ENCODE measurements at places on chromosomes 6 and 20. TPM values are rescaled to one million over a fixed set of nuclear protein-coding genes. Genes with fewer than 3 reads are reported as not detected.

The SPDEF gene
- under 0.01 TPM for total RNA-seq

The C20orf96 gene
- 1.9 TPM for total RNA-seq

The SRSF12 gene
- total RNA-seq = under 0.01 TPM

The CD164 gene
- 167 TPM for total RNA-seq

The GMPR gene
- 4.7 TPM for total RNA-seq

The SYNGAP1 gene
- total RNA-seq = 6.4 TPM

The EDN1 gene
- 2.9 TPM for total RNA-seq

The KIF25 gene
- under 0.01 TPM for total RNA-seq

The ATP6V1G2 gene
- 1.3 TPM for total RNA-seq

The CCM2L gene
- not detected for total RNA-seq

The TBXT gene
- not detected for total RNA-seq

The ZGPAT gene
- 19.4 TPM for total RNA-seq

The PHACTR1 gene
- 0.43 TPM for total RNA-seq

The PRSS16 gene
- total RNA-seq = under 0.01 TPM

The ATP9A gene
- 9.3 TPM for total RNA-seq

The SLC24A3 gene
- 4.2 TPM for total RNA-seq

The SLC22A7 gene
- total RNA-seq = not detected

DNA sequence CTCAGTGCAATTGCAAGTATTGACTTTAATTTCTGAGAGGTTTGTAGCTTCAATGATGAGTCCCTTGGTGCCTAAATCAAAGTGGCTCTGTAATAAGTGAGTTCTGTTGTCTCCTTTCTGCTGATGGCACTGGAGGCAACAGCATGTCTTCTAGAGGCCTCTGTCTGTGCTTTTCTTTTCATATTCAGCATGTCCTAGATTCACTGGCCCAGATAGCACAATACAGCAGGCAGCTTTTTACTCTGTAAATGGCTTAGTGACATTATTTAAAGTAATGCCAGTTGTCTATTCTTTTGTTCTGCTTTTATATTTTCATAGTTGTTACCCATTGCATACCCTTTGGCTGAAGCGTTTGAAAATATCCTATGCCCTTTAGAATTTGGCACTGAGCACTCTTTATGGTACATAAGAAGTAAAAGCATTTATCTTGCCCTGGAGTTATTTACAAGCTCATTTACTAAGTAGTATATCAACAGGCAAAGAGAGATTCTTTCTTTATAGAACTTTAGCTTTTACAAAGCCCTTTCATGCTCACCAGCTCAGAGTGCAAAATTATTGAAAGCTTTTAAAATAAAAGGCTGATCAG, 271.5 kb upstream of the KCNQ5 start:
- no peak for DNase-seq

GRCh38 chr6:113350461-113350860, 506.7 kb upstream of the MARCKS start:
- DNase-seq = peak; percentile 54

GRCh38 chr6:136893187-136893586, 28.9 kb upstream of the SLC35D3 start:
- no peak for DNase-seq

- no peak for DNase-seq
Measured at GRCh38 chr20:43492101-43492500, 15.4 kb upstream of the L3MBTL1 start.

DNA sequence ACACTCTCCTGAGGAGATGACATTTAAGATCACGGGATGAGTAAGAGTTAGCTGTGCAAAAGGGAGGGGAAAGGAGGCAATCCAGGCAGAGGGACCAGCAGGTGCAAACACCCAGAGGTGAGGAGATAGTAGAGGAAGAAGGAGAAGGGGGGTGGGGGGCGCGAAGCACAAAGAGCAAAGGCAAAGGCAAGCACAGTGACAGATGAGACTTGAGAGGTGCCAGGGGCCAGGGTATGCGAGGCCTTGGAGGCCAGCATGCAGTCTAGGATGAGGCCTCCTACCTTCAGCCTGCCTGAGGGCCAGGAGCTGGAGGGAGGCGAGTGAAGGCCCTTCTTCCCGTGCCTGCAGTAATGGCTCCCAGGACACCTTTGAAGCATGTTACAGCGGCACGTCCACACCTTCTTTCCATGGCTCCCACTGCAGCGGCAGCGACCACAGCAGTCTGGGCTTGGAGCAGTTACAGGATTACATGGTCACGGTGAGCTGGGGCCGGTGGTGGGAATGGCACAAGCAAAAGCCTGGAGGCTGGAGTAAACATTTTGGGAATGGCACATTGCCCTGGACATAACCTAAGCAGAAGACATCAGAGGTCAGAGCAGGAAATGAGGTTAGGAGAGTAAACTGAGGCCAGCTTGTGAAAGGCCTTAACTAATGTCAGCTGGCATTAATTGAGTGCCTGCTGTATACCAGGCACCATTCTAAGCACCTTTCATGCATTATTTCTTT, 18.6 kb downstream of the CCM2L start:
- no peak for DNase-seq

GRCh38 chr20:44885392-44886265, at the start of gene YWHAB:
YWHAB (plus strand) TSS chr20:44885705; CDS start chr20:44901534, 15,829 bp downstream.
- DNase-seq = peak; percentile 98

- DNase-seq = no peak
Measured at GRCh38 chr6:168211681-168212080, 107.9 kb downstream of the DACT2 start.

- DNase-seq = peak; percentile 98
Measured at GRCh38 chr6:37311741-37312473, 41.9 kb upstream of the RNF8 start.

DNA sequence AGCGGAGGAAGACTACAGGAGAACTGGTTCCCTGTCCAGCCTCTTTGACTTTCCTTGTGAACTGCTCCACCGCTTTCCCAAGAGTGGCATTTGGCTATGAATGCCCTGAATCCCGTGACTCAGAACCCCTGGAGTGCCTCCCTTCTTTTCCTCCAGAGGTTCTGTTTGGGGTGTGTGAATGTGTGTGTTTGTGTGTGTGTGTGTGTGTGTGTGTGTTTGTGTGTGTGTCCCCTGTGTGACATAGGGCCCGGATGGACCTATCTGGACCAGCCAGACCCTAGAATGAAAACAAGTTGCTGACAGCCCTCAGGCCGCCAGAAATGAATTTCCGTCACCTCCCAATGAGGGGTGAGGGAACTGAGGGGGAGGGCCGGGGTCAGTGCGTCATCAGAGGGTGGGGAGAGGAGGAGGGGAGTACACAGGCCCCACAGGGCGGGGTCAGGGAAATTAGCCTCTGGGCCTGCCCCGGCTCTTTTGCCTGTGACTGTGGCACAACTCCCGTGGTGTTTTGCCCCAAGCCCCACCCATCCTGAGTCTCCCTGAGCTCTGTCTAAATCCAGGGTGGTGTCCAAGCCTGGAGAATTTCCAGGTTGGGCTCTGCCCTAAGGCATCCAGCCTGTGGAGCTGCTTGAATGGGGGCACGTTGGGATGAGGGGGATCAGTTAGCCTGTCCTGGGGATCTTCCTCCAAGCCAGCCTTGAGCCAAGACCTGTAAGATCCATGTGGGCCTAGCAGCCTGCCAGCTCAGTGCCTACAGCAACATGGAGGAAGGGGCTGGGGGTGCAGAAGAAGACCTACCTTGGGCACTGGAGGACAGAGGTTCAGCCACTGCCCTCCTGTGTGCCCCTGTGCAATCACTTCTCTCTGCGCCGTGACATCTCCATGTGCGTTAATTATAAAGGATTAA, 15.2 kb upstream of the MRPS18A start:
- peak; percentile 98 for DNase-seq

- DNase-seq = no peak
Measured at GRCh38 chr6:54897462-54898189, 51.1 kb downstream of the FAM83B start.

DNA sequence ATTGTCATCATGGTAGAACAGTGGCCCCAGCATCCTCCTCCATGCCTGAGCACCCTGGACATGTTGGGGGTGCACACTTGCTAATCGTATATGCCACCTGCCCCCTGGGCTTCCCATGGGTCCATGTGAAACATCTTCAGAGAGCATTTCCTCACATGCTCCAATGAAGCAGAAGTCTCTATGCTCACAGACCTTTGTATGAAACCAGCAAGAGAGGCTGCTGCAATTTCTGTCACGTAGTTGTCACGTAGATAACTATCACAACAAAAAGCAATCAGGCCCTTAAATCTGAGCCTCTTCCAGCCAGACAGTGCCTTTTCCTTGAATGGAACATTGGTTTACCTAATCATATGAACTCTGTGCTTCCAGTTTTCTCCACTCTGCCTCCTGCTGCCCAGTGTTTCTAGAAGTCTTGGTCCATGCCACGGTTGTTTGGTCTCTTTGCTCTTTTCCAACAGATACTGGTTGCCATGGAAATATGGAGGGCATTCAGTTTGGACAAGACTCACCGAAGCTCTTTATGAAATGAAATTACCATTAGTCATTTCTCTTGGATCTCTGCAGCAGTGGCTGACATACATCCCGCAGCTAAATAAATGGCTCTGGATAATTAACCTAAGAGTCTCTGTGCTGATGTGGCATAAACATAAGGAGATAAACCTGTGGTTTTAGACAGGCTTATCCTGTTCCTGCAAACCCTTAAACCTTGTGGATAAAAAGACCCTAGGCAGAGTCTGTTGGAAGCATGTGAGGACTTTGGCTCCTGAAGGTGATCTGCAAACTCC, 172.8 kb upstream of the SYNDIG1 start:
- no peak for DNase-seq

GRCh38 chr6:142342986-142343385, 41.2 kb downstream of the ADGRG6 start:
- DNase-seq = no peak

- DNase-seq = no peak
Measured at GRCh38 chr20:38804682-38805501, 605 bp upstream of the PPP1R16B start.

GRCh38 chr6:79546186-79546585, 9.0 kb upstream of the LCA5 start:
- DNase-seq = peak; percentile 30

- DNase-seq = no peak
Measured at GRCh38 chr6:47066418-47066817, 24.3 kb upstream of the ADGRF1 start.

- DNase-seq = peak; percentile 16
Measured at GRCh38 chr6:22471132-22471690, 98.2 kb upstream of the HDGFL1 start.

DNA sequence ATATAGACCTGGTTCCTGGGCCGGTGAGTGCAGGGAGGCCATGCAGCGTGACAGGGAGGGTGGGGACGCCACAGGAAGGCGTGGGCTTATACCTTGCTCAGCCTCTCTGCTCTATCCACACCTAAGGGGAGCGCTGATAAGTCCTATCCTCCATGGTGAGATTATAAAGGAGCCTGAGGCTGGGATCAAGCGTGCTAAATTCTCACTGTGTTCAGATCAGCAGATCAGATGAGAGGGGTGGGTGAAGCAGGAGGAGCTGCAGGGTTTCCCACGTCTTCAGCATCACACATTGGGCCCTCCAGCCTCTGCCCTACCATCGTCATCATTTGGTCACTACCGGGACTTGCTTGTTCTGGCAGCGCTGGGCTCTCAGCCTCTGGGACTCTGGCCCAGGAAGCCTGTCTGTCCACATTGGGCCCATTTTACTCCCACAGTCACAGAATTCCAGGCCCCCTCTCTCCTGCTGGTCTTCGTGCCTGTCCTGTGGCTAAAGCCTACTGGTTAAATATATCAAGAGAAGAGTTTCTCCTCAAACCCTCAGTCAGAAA, 29.1 kb upstream of the PDE10A start:
- no peak for DNase-seq

DNA sequence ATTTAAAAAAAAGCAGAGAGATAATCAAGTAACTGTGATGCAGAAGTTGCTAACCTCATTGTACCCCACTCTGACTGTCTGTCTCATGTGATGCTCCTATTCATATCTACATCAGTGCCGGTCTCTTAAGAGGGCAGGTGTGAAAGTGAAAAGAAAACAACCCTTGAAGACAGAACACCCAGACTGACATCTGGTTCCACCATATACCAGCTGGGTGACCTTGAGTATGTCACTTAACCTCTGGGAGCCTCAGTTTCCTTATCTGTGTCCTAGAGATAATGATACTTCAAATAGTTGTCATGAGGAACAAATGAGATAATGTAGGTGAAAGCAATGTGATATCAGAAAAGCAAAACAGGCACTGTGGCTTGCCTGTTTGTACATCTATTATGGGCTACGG, 426.8 kb upstream of the SOX4 start:
- no peak for DNase-seq

- DNase-seq = no peak
Measured at GRCh38 chr20:8067082-8067481, 47.5 kb upstream of the TMX4 start.

GRCh38 chr20:53984356-53985149, 85.8 kb downstream of the BCAS1 start:
- no peak for DNase-seq

DNA sequence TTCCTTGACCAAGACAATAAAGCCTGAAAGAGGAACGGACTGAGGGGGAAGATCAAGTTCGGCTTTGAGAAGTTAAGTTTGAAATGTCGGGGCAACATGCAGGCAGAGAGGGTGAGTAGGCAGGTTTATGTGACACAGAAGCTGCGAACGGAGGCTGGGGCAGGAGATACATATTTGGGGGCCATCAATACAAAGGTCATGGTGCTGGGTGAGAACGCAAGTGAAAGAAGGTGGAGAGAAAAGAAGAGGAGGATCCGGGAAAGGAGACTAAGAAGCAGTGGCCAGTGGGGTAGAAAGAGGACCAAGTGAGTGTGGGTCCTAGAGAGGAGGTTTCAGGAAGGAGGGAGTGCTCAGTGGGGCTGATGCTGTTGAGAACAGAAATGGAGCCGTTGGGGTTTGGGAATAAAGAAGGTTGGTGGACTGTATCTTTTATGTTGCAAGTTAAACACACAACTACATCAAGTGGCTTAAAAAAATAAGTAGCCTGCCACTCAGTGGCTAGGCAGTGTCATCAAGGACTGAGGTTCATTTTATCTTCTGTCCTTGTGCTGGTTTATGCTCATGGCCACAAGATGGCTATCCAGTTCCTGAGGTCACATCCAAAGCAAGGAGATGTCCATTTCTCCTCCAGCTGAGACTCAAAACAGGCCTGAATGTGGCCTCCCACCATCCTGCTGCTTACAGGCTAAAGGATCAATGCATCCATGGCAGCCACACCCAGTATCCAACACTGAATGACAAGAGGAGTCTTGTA, 1.7 kb upstream of the BLCAP start:
- no peak for DNase-seq

DNA sequence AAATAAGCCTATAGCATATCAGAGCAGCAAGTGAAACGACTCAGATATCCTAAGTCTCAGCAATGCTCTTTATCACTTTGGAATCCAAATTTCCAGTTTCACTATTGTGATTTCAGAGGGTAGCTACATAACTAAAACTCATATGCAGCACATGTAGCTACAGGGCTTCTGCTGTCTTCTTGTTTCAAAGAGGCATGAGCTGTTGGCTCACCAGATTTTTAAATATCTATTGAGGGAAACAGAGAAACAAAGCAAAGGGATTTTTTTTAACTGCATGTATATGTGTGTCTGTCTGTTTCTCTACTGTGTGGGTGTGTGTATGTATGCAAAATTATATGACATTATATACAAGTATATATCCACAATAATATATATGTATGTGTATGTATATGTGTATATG, 258.4 kb downstream of the HDGFL1 start:
- no peak for DNase-seq

DNA sequence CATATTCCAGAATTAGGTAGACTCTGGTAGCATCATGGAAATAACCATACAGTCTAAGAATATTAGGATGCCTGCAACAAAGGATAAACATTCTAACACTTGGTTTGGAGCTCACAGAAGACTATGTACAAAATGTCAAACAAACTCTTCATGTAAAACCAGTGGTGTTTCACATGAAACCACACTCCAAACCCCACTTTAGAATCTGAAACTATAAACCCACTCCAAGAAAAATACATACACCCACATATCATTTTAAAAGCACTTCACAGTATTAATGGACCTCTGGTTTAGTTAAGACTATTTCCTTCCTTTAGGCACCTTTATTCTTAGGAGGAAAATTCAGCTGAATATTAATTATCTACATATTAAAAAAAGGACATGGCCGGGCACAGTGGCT, 10.5 kb downstream of the AURKA start:
- DNase-seq = no peak
